Hematopoietic multipotent progenitor cell treated with erythropoietin and hydrocortisone succinate and interleukin-3 and kit ligand, for 15 days (in vitro differentiated cells): ENCODE measurements at places on chromosomes 16 and 17.

GRCh38 chr17:15981208-15981607 lies 18.3 kb downstream of the ZSWIM7 start:
- no peak for DNase-seq

DNA sequence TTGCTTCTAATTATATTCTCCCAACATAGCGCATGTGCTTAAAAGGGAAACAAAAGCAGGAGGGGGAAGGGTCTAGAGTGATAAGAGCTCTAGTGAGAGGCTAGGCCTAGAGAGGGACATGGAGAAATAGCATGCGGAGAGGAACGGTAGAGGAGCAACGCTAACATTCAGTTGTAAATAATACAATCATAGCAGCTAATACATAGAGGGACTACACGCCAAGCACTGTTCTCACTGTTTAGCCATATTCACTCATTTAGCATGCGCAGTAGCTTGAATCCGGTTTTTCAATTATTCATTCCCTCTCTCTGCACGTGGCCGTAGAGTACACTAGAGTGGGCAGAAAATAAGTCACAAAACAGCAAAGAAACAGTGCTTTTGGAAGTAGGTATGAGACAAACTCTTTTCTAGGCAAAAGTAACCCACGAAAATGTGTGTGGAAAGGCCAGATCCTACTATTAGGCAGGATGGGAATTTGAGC lies 1.7 kb upstream of the ALOX12 start:
- DNase-seq = no peak

DNA sequence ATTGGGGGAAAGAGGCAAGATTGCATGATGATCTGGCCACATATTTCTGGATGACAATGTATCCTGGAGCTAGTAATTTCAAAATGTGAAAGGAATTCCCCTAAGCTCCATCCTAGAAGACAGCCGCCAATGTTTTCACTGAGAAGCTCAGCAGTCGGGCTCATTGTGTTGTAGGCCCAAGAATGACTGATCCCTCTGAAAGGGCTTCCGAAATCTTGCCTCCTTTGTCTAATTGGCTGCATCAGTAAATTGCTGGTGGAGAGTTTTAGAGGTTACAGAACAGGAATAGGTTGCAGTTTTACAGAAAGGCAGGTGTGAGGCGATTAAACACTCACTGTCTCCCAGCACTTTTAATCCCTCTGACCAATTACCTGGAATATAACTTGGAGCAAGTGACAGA lies 464.1 kb upstream of the SALL1 start:
- DNase-seq = no peak

DNA sequence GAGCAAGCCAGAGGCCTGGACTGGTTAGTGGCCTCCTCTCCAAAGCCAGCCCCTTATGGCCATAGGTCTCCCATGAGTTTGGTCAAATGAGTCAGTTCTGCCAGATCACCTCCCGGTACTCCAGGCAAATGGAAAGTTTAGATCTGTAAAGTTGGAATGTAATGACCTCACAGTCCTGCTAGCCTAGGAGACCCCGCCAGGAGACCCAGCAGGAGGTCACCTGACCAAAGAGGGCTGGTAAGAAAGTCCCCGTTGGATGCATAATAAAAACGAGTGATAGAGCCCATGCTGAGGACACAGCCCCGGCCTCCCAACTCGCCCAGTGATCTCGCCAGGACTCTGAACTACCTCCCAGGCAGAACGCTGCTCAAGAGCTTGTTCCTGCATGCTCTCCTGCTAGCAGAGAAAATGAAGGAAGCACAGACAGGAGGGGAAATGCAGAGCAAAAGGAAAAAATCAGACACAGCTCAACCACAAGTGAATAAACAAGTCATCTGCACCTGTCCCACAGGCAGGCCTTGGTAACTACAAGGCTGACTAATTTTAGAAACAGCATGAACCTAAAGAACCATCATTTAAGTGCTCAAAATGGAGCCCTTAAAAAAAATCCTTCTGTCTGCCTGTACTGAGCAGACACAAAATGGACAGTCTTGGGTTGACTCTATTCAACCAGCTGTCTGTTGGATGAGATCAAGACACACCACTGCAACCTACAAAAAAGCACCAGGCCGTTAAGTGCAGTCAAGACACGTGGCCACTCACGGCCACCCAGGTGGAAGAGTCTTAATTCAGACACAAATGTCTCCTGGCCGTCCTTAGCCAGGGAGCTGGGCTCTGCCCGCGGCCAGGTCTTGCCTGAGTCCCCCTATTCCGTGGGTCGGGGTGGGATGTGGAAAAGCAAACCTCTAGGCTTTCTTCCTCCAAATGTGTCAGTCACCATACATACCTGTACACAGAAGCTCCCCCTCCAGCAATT lies 9.2 kb downstream of the CDIP1 start:
- no peak for DNase-seq

GRCh38 chr16:48014349-48015135 lies 141.3 kb downstream of the ABCC12 start:
- DNase-seq = no peak

- DNase-seq = no peak
These were observed 5.3 kb downstream of the CYGB start for GRCh38 chr17:76532072-76532651.

DNA sequence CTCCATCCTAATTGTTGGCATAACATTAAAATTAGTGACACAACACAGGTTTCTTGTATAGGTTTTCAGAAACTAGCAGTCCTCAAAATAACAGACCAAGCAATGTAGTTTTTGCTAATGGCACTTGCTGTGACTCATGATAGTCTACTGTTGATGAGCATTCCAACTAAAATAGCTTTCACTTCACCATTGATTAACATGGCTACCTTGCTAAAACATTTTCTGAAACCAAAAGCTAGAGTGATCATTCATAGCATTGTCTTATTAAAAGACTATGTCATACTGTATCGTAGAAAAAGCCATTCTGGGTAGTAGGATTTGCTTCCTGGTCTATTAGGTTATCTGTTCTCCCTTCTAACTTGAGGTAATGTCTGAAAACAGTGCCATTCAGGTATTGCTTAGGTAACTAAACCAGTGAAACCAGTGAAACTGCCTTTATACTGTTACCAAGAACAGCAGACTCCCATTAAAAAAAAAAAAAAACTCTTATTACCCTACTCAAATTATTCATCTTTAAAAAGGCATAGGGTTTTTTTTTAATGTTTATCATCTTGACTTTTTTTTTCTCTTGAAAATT lies 2.5 kb upstream of the CLTC start:
- DNase-seq = peak; percentile 56

DNA sequence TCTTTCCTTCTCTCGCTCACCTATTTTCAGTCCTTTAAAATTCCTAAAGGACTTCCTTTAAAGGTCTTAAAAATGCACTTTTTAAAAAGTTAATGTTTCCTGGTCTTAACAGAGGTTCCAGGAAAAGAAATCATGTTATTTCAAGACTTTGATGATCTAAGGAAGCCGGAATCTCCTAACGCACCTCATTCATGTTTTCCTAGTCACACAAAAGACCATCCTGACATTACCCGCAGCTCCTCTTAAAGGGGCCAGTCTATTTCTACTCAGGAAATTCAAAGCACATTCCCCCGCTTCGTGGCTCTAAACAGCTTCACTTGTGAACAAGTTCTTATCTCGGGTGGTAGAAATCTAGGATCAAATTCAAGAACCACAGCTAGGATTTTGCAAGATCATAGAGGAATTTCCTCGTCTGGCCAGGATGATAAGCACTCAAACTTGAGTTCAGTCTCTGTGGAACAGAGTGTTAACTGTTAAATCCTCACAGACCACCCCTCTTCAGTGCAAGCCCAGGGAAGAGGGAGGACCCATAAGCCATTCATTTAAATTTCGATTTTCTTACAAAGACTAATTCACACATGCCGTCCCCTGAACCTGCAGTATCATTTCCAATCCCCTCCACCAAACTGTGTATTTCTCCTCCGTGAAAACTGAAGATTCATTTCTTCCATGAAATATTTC lies 137.1 kb upstream of the AXIN2 start:
- DNase-seq = no peak

GRCh38 chr17:39365872-39366271 lies 35.6 kb downstream of the FBXL20 start:
- no peak for DNase-seq

GRCh38 chr17:80389011-80389995 lies 25.7 kb upstream of the ENDOV start:
- DNase-seq = no peak

GRCh38 chr17:12068946-12069345 lies 48.3 kb downstream of the MAP2K4 start:
- DNase-seq = no peak

DNA sequence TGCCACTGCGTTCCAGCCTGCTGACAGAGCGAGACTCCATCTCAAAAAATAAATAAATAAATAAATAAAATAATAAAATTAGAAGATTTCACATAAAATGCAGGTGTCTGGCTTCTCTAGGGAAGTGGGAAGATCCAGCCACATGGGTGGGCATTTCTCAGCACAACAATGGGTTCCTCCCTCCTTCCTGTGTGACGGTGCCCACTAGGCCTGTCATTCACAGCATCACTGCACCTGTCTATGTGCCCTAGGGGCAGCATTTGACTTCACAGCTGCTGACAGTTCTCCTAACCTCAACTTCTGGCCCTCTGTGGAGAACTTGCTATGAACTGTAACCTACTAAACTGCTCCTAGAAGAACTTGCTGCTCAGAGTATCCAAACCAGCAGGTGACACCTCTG lies 3.0 kb downstream of the ABHD15 start:
- DNase-seq = no peak

GRCh38 chr17:31415004-31415454 lies 23.6 kb downstream of the RAB11FIP4 start:
- no peak for DNase-seq

DNA sequence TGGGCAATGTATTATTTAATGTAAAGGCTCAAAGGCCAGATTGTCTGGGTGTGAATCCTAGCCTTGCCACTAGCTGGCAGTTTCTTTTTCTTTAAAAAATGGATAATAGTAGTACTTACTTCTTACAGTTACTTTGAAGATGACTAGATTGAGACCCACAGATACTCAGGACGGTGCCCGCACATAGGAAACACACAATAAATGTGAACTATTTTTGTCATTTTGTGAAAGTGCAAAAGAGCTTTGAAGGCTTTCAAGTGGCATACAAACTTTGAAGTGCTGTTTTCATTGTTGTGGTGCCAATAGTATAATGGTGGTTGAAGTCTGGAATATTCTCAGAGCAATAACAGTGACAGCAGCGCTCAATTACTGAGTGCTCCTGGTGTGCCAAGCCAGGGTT lies 63.6 kb downstream of the OTOA start:
- no peak for DNase-seq

DNA sequence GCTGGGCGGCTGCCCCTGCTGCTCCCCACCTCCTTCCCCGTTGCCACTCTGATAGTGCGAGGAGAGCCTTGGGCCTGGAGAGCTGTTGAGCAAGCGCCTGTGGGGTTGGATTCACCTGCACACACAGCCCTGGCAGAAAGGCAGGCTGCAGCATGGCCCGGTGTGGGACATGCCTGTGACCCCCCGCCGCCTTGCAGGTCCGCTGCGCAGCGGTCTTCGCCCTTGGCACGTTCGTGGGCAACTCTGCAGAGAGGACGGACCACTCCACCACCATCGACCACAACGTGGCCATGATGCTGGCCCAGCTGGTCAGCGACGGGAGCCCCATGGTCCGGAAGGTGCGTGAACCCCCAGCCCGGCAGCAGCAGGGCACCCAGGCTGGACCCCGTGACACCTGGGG lies 106.8 kb upstream of the CHMP6 start:
- DNase-seq = no peak

GRCh38 chr17:70774339-70775117 lies 605.2 kb downstream of the KCNJ2 start:
- DNase-seq = no peak

GRCh38 chr16:14564861-14565687 lies 65.0 kb downstream of the PARN start:
- DNase-seq = no peak

DNA sequence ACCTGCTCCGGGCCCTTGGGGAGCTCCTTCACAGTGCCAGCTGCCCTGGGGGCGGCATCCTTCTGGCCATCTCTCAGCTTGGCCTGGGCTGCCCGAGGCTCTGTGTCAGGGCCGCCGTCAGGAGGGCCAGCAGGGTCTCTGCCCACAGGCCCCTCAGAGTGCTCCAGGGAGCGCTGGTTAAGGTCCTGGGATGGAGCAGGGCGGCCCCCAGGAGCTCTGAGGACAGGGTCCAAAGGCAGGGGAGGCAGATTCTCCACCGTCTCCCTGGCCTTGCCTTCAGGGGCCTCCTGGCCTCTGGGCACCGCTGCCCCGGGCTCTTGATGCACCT lies 7.2 kb downstream of the NDUFAF8 start:
- no peak for DNase-seq

GRCh38 chr17:4527134-4527533 lies 28.1 kb downstream of the MYBBP1A start:
- DNase-seq = no peak

GRCh38 chr17:39461926-39462569 lies 762 bp downstream of the CDK12 start:
- DNase-seq = peak; percentile 56

DNA sequence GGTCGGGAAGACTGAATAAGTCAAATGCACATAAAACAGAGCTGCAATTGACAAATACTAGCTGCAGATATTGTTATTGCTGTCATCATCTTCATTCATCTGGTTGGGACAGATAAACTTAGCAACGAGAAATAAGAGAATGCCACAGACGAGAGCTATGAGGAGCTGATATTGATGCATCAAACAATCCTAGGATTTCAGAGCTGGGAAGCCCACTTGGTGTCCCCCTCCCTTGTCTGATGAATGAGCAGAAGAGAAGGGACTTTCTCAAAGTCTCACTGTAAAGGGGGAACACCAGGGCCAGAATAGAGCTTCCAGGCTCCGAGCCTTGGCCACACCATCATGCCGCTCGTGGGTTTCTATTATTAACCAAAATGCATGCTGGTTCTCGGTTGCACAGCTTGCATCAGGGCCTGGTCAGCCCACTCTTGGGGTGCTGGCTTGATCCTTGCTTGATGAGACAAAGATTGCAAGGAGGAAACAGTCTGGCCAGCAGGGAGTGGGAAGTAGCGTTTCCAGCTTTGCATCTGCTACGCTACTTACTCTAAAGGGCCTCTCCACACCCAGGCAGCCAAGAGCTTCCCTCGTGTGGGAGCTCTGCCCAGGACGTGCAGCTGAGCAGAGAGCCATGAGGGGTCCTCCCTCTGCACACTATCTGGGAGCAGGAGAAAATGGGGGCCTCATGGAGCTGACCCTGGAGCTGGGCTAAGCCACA lies 28.4 kb upstream of the EMP2 start:
- DNase-seq = no peak

DNA sequence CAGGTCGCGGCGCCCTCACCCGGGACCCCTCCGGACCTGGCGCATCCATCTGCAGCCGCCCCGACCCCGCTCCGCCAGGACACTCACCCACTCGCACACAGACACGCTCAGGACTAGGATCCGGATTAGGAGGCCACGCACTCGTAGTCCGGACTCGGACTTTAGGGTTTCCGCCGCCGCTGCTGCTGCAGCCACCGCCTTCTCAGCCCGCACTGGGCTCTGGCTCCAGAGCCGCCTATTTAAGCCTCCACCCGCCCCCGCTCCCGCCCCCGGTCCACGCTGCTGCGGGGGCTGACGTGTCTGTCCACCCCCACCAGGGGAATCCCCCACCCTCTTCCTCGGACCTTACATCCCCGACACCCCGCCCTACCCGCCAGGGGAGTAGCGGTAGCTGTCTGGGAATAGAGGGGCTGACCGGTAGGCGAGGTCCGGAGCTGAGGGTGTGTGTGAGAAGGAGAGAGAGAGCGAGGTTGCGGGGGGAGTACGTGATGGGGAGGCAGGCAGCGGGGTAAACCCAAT lies at the start of gene RRAD:
RRAD (minus strand) TSS at position 214 of the 519 bp plus-strand sequence. CDS start 356 bp downstream, outside the sequence.
- DNase-seq = no peak

- no peak for DNase-seq
These were observed 39.9 kb downstream of the WSCD1 start for GRCh38 chr17:6110088-6110487.
